ENCODE measurements at places on chromosomes 2 and 18.

DNA sequence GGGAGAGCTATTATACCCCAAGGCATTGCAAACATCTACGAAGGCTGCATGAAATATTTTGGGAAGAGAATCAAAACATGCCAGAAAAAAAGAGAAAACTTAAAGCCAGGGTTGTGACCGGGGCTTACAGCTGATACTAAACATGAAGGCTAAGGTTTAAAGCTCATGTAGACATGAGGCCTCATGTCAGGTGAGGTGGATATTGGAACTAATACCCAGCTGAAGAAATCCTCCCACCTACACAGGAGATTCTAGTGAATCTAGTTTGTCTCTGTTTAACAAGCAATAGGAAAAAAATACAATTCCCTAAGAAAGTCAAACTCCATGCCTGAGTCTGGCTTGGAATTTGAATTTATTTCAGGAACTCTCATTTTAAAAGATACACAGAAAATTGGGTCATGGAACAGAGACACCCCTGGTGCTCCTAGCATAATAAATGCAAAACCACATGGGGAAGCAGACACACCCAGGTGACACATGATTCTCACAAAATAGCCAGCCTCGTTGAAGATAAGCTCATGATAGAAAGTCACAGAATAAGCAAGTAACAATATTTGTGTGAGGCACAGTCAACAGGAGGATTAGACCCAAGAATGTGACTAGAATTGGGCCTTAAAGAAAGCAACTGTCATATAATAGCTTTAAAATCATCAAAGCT lies 42.2 kb downstream of the UPP2 start:
- no peak for DNase-seq

- DNase-seq = no peak
Observed at GRCh38 chr18:79395308-79395640, 456 bp upstream of the NFATC1 start.

DNA sequence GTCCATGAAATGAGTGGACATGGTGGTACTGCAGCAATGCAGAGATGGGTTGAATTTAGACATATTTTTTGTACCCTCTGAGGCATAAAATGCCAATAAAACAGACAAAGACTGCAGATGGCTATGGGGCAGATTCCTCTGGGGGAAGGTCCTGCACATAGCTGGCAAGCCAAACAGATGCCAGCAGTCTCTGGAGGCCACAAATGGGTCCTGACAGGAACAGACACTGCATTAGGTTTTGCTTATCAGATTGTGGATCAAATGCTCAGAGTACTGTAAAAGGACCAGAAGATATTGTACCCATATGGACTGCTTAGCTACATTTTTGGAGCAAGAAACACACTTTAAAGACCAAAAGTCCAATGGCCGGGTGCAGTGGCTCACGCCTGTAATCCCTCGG lies 40.9 kb upstream of the ORC2 start:
- no peak for DNase-seq

DNA sequence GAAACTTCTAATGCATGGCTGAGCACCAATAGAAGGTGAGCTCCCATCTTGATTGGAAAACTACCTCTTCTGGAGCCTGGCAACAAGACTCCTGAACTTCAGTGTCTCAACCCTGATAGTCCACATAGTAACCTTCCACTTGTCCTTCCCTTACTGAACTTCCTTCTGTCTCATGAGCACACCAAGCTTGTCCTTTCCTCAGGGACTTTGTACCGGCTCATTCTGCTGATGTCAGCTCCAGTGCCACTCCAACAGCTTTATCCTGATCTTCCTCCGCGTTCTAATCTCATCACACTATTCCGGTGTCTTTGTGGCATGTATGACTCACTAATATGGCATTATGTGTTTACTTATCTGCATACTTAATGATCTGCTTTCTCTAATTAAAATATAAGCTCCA lies 862.0 kb upstream of the ID2 start:
- no peak for DNase-seq

DNA sequence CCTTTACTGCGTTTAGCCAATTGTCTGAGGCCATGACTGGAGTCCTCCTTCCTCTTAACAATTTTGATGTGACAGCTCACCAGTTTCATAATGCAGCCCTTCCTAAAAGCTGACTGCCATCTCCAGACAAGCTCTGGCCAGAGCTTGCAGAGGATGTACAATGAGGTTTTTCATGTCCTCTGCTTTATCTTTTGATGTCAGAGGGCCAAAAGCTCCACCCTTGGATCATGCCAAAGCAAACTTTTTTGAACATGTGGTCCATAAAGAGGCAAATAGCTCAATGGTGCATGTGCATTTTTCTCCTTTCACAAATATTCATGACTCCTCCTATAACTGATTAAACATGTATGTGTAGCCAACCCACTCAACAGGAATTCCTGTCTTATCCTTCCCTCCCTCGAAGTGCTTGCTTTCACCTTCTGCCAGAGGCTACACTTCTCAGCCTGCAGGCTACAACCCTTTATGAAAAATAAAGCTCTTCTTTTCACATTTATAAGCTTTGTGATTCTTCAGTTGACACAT lies 266.2 kb downstream of the FBXO15 start:
- DNase-seq = no peak

DNA sequence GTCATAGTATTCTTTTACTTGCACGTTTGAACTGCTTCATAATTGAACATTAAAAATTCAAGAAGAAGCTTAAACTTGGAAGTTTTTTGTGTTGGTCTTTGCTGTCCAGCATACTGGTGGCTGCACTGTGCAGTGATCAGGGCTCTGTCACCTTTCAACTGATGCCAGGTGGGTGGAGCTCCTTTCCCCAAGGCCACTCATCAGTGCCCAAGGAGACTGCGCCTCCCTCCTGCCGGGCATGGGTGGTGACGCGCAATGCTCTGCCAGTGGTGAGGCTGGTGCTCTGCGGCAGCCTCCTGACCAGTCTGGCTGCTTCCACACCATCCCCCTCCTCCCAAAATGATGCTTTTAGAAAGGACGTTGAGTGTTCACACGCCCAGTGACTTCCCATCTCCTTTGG lies 16.0 kb upstream of the LDLRAD4 start:
- no peak for DNase-seq
